Sigmoid colon (tissue), 7 donors: ENCODE measurements at places on chromosomes 7 and 10. TPM values are rescaled to one million over a fixed set of nuclear protein-coding genes. Genes with fewer than 3 reads are reported as not detected.
A peak's percentile ranks its signal among the peaks of the same experiment; 100 is the strongest.

Gene TRIM4
- total RNA-seq, result 29.6 TPM

Gene CTAGE6
- total RNA-seq, result not detected

Gene ANLN
- total RNA-seq, result 3.7 TPM

Gene VIPR2
- total RNA-seq, result 21.4 TPM

DNA sequence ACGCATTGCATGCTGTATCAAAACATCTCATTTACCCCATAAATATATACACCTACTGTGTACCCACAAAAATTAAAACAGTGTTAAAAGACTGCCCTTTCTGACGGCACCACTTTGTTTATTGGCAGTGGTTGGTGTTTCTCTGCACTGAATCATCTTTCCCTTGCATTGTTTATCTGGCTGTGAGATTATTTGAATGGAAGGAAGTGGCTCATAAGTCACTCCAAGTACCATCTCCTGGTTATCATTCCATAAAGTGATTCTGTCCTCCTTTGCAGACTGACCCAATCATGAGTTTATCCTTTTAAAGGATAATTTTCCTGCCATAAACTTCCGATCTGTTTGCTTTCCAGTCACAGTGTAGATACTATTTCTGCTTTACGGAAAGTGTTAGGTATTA lies 183.8 kb downstream of the CAMK1D start:
- H3K27ac ChIP-seq, result peak overlapping the region; percentile 58
- H3K27me3 ChIP-seq, result no peaks in the 10 kb centered on the region
- H3K4me1 ChIP-seq, result peaks cover 18% of the 10 kb centered on the region
- H3K36me3 ChIP-seq, result no peaks in the 10 kb centered on the region
- no peak overlapping the region for H3K4me3 ChIP-seq
- DNase-seq, result no peak

DNA sequence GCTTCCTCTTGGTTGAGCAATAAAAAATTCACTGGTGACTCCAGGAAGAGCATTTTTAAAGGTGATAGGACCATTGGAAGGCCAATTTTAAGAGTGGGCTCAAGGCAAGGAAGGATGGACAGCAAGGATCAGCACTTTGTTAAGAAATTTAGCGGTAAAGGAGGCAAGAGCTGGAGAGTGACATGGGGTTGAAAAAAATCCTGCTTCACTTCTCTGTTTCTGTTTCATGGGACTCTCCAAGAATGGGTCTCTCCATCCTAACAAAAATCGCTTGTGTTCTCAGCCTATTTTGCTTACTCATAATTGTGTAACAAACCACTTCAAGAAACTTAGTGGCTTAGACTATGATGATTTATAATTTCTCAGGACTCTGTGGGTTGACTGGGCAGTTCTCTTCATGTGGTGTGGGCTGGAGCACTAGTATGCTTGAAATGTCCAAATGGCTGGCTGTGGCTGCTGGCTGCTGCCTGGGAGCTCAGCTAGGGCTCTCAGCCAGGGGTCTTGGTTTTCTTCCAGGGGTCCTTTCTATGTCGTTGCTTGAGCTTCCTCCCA lies 59.8 kb upstream of the ZNRF2 start:
- H3K27ac ChIP-seq, result peak overlapping the region; percentile 72
- H3K27me3 ChIP-seq, result no peaks in the 10 kb centered on the region
- H3K4me1 ChIP-seq, result peaks cover 17% of the 10 kb centered on the region
- DNase-seq, result no peak
- H3K36me3 ChIP-seq, result no peaks in the 10 kb centered on the region

GRCh38 chr10:63084690-63085382 lies 48.3 kb upstream of the NRBF2 start:
- H3K36me3 ChIP-seq, result no peaks in the 10 kb centered on the region
- no peak for DNase-seq
- H3K4me3 ChIP-seq, result no peak overlapping the region
- H3K27ac ChIP-seq, result no peak overlapping the region
- H3K4me1 ChIP-seq, result no peaks in the 10 kb centered on the region
- no peaks in the 10 kb centered on the region for H3K27me3 ChIP-seq

DNA sequence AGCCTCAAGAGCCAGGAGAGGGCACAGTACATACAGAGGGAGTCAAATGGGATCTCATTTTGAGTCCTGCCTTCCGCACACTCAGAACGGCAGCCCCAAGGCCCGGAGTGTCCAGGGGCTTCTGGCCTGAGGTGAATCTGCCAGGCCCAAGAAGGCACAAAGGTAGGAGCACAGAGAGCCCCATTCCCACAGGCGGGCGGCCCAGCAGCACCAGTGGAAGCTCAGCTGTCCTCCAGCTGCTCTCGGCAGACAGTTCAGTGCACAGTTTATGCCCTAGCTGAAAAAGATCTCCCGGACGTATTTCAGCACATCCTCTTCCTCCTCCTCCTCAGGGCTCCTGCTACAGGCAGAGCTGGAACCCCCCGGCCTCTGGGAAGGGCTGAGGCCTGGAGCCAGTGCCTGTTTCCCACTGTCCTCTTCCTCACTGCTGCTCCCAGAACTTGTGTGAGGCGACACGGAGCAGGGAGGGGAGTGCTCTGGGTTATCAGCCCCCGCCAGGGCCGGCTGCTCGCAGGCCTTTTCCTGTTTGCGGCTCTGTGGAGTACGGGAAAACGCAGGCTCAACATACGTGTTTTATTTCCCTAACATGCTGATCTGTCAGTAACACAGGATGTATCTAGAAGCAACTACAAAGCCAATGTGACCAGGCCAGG lies 4.0 kb downstream of the CYREN start:
- no peaks in the 10 kb centered on the region for H3K27me3 ChIP-seq
- no peak overlapping the region for H3K4me3 ChIP-seq
- peaks cover 32% of the 10 kb centered on the region for H3K36me3 ChIP-seq

DNA sequence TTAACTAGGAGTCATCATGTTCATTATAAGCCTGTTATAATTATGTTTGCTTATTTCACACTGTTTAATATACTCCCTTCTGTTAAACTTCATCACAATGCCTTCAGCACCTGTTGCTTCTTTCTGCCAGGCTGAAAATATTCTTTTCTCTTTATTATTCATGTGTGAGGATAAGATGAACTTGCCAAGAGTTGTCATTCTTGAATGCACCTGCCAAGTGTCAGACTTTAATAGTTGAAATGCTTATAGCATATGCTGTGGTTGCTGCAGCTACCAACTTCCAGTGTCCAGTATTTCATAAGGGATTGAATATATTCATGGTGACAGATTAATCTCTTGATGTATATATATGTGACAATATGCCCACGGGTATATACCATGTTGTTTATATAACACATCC lies 339.2 kb upstream of the MEOX2 start:
- H3K36me3 ChIP-seq, result no peaks in the 10 kb centered on the region
- DNase-seq, result no peak
- H3K27ac ChIP-seq, result peak overlapping the region; percentile 56
- H3K4me3 ChIP-seq, result no peak overlapping the region
- H3K4me1 ChIP-seq, result peaks cover 68% of the 10 kb centered on the region
- H3K27me3 ChIP-seq, result no peaks in the 10 kb centered on the region
